ENCODE measurements at places on chromosomes 11 and 22. TPM values are rescaled to one million over a fixed set of nuclear protein-coding genes. Genes with fewer than 3 reads are reported as not detected.
A peak's percentile ranks its signal among the peaks of the same experiment; 100 is the strongest.

Gene MRGPRX3
- polyA plus RNA-seq = not detected

Gene UBASH3B
- polyA plus RNA-seq = 17.5 TPM

Gene KCNK4
- polyA plus RNA-seq = not detected

Gene GRAP2
- polyA plus RNA-seq = 67.5 TPM

Gene THY1
- not detected for polyA plus RNA-seq

Gene OR2AT4
- not detected for polyA plus RNA-seq

Gene FAM168A
- 1.3 TPM for polyA plus RNA-seq

GRCh38 chr22:49301398-49302149 is 526.1 kb downstream of the BRD1 start:
- no peak overlapping the region for H3K4me3 ChIP-seq
- peaks cover 3% of the 10 kb centered on the region for H3K27me3 ChIP-seq
- DNase-seq = no peak
- H3K36me3 ChIP-seq = no peaks in the 10 kb centered on the region
- no peaks in the 10 kb centered on the region for H3K4me1 ChIP-seq
- H3K27ac ChIP-seq = no peak overlapping the region

GRCh38 chr22:29254286-29254660 is 13.5 kb downstream of the RHBDD3 start:
- H3K4me1 ChIP-seq = no peaks in the 10 kb centered on the region
- DNase-seq = no peak
- H3K27me3 ChIP-seq = no peaks in the 10 kb centered on the region
- H3K27ac ChIP-seq = no peak overlapping the region
- no peaks in the 10 kb centered on the region for H3K36me3 ChIP-seq
- H3K4me3 ChIP-seq = no peak overlapping the region

DNA sequence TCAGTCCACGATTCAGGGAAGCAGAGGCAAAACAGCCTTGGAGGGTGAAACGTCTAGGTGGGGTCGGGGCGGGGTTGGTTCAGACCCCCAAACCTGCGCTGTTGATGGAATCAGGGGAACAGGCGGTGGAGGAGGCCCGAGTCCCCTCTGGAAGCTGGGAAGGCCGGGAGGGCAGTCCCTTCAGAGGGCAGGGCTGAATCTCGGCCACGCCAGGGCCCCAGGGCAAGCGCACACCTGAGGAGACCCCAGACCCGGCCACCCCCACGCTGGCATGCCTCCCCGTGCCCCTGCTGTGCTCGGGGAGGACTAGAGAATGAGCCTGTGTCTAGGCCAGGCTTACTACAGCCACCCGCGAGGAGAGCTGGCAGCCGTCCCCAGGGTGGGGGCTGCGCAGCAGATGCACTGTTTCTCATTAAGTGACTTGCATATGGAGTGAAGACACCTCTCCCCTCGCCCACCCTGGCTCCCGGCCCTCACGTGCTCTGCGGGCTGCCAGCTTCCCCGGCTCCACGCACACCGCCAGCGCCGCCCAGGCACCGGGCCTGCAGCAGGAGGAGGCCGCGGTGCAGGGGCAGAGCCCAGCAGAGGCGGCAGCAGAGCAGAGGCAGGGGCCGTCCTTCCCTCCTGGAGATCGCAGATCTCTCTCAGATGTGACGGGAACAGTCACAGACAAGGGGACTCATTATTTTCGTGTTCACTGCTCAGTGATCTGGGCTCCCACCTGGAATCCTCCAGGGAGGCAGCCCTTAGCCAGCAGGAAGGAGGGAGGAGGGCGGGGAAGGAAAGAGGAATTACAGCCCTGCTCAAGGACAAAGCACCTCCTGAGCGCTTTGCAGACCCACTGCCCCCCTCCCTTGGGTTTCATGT is 47.1 kb upstream of the OPCML start:
- no peak overlapping the region for H3K4me3 ChIP-seq
- DNase-seq = no peak
- peaks cover 3% of the 10 kb centered on the region for H3K27me3 ChIP-seq
- no peaks in the 10 kb centered on the region for H3K36me3 ChIP-seq
- H3K4me1 ChIP-seq = no peaks in the 10 kb centered on the region

DNA sequence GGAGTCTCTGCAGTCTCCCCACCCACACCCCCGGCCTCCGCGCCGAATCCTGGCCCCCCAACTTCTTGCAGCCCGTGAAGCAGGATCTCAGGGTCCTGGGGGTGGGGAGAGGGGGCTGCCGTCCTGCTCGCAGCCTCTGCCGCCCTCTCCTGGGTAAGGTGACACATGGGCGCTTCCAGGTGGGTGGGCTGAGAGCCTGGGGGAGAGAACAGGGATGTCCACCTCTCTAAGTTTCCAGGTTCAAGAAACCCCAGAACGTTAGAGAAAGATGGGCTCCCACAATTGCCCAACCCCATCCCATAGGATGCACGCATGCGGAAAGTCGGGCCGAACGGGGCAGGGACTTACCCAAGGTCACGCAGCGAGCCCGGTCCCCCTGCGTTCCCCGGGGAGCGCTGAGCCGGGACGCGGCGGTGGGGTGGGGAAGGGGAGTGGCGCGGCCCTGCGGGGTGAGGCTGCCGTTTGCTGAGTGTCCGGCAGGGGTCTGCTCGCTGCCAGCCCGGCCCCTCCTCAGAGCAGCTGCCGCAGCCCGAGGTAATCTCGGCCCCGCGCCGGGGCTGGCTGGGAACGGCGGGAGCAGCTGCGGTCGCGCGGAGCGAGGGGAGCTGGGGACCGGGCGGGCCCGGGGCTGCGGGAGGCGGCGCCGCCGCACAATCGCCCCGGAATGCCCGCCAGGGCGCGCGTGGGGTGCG is 705 bp upstream of the CAPN1 start:
- peak; percentile 66 for DNase-seq
- H3K36me3 ChIP-seq = peaks cover 7% of the 10 kb centered on the region
- peaks cover 2% of the 10 kb centered on the region for H3K27me3 ChIP-seq
- H3K27ac ChIP-seq = peak overlapping the region; percentile 68
- peak overlapping the region; percentile 91 for H3K4me3 ChIP-seq

DNA sequence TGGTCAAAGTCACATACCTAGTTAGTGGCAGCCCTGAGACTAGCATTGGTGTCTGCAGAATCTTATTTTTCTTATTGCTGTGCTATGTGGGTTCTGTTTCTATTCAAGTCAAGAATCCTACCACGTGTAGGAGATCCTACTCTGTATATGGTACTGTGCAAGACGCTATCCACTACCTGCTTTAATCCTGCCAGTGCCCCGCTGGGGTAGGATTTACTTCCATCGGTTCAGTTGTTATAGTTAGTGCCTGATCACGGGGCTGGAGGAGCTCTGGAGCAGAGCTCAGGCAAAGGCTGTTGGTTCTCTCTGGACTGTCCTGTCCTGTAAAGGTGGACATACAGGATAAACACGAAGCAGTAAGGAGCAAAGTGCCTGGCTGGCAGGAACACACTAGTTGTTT is 167.9 kb downstream of the NTM start:
- peaks cover 7% of the 10 kb centered on the region for H3K27me3 ChIP-seq
- H3K4me3 ChIP-seq = no peak overlapping the region
- DNase-seq = no peak
- H3K27ac ChIP-seq = no peak overlapping the region

GRCh38 chr11:32034680-32035079 is 56.2 kb upstream of the RCN1 start:
- no peaks in the 10 kb centered on the region for H3K4me1 ChIP-seq
- H3K27ac ChIP-seq = no peak overlapping the region
- no peaks in the 10 kb centered on the region for H3K36me3 ChIP-seq
- peaks cover 11% of the 10 kb centered on the region for H3K27me3 ChIP-seq
- no peak for DNase-seq

DNA sequence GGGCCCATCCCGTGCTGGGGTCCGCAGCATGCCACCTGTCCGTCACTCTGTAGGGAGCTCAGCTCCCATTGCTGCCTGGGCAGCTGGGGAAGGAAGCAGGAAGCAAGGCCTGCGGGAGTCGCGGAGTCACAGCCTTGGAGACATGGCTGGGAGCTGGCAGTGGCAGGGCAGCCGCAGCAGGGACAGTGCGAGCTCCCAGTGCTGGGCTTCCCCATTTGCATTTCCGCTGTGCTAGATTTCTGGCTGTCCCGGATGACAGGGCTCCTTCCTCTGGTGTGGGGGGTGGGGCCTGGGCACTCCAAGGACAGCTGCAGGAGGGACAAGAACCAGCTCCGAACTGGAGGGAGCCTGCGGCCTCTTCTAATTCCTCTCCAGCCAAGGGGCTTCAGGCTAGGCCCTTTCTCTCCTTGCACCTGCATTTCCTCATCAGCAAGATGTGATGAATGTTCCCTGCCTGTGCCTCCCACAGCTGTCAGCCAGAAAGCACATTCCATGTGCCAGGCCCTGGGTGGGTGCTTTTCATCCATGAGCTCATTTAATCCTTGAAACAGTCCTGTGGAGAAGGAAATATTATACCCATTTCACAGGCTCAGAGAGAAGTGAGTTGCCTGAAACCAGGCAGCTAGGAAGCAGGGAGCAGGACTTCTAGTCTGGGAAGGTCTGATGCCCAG is 48.0 kb downstream of the MYO7A start:
- H3K4me1 ChIP-seq = no peaks in the 10 kb centered on the region
- no peak overlapping the region for H3K4me3 ChIP-seq
- no peak overlapping the region for H3K27ac ChIP-seq
- DNase-seq = no peak
- H3K36me3 ChIP-seq = no peaks in the 10 kb centered on the region

GRCh38 chr11:63375434-63375833 is 5.8 kb downstream of the SLC22A9 start:
- H3K4me1 ChIP-seq = no peaks in the 10 kb centered on the region
- peaks cover 12% of the 10 kb centered on the region for H3K27me3 ChIP-seq
- DNase-seq = no peak
- H3K27ac ChIP-seq = no peak overlapping the region
- no peak overlapping the region for H3K4me3 ChIP-seq

DNA sequence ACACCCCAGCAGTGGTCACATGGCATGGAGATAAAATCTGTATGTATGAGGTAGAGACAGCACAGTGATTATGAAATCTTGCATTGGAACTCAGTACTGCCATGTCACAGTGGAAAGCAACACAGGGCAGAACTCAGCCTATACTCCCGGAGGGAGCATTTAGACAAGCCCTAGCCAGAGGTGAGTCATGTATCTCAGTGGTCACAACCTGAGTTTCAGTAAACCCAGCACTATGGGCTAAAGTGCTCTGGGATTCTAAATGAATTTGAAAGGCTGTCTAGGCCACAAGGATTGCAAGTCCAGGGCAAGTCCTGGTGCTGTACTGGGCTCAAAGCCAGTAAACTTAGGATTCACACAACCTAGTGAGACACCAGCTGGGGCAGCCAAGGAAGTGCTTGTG is 1717.1 kb upstream of the RAG2 start:
- H3K4me1 ChIP-seq = peaks cover 6% of the 10 kb centered on the region
- peaks cover 5% of the 10 kb centered on the region for H3K27me3 ChIP-seq
- DNase-seq = no peak
- H3K36me3 ChIP-seq = no peaks in the 10 kb centered on the region
- no peak overlapping the region for H3K4me3 ChIP-seq
- H3K27ac ChIP-seq = no peak overlapping the region

DNA sequence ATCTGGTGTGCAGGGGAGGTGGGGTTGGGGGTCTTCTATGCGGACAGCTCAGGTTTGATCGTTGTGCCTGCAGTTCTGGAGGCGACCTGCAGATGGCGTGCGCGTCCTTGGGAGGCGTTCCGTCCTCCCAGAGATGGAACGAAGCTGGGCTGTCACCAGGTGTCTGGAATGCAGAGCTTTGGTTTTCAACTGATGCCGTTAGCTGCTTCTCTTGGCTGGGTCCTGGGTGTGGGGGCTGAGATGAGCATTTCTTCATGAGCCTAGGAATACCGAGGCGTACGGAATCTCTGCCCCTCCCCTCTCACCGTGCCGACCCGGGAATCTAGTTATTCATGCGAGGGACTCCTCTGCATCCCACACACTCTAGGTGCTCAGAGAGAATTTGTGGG is 98.6 kb downstream of the CEP164 start:
- peaks cover 2% of the 10 kb centered on the region for H3K27me3 ChIP-seq
- H3K4me3 ChIP-seq = no peak overlapping the region
- no peak overlapping the region for H3K27ac ChIP-seq
- peak; percentile 35 for DNase-seq

- H3K4me1 ChIP-seq = peaks cover 25% of the 10 kb centered on the region
- DNase-seq = no peak
- H3K36me3 ChIP-seq = peaks cover 31% of the 10 kb centered on the region
- H3K27ac ChIP-seq = peak overlapping the region; percentile 13
These were observed 101.7 kb downstream of the ATM start for GRCh38 chr11:108324587-108324986.

DNA sequence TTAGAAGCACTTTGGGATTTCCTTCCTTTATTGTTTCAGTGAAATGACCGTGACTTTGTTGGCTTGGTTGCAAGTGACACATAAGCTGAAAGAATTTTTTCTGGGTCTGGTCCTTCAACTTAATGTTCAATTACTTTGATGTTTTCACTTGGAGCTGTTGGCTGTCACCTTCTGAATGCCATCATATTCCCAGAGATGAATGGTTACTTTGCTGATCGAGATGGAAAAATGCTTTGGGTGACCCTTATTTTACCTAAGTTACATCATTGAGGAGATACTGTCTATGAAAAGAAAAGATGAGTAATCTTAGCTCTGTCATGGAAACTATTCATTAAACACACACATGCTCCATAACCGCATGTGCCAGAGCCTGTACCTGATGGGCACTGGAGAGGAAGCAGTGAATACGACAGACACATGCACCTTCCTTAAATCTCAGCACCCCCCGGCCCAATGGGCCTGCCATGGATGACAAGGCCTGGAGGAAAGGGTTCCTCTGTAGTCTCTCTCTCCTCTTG is 76.9 kb downstream of the TENM4 start:
- no peak overlapping the region for H3K27ac ChIP-seq
- no peaks in the 10 kb centered on the region for H3K4me1 ChIP-seq
- H3K4me3 ChIP-seq = no peak overlapping the region
- no peaks in the 10 kb centered on the region for H3K36me3 ChIP-seq
- peaks cover 2% of the 10 kb centered on the region for H3K27me3 ChIP-seq

GRCh38 chr11:115613986-115614632 is 109.9 kb upstream of the CADM1 start:
- H3K27ac ChIP-seq = no peak overlapping the region
- no peak overlapping the region for H3K4me3 ChIP-seq

DNA sequence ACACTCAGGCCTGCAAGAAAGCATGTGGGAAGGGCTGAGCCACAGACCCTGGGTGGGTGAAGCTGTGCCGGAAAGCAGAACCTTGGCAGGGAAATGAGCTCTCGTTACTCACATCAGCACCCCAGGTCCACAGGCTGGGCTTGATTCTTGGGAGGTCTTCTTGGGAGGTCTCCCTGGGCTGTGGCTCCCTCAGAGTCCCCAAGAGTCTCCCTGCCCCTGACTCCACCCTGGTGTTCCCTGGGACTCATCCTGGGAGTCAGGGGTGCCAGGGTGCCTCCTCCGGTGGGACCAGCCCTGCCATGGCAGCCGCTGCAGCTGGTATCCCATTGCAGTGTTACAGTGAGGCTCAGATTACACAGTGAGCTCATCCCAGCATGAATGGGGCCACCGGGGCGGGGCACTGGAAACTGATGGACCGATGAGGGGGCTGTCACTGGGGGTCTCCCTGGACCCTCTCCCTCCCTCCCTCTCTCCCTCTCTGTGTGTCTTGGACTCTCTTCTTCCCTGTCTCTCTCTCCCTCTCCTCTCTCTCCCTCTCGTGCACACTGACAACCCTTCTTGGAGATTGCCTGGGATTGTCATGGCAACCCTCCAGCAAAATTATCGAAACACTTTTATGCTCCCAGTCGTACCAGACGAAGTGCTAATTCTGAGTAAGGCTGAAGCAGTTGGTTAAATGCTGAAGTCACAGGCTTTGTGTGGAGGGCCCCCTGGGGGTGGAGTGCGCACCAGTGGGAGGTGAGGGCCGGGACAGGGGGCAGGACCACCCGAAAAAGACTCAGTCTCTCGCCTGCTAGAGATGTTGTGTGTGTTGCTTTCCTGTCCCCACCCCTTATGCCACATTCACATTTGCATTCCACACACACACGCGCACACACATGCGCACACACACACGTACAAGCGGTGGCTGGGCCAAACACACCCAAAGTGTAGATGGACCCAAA is 8.6 kb upstream of the C11orf96 start:
- no peak for DNase-seq
- peaks cover 19% of the 10 kb centered on the region for H3K4me1 ChIP-seq
- no peak overlapping the region for H3K27ac ChIP-seq
- H3K27me3 ChIP-seq = peaks cover 5% of the 10 kb centered on the region
- H3K36me3 ChIP-seq = peaks cover 3% of the 10 kb centered on the region
- H3K4me3 ChIP-seq = no peak overlapping the region
